Activated CD8-positive, alpha-beta T cell treated with anti-CD3 and anti-CD28 coated beads, Interleukin-2, amount 10 ng/mL, durations not matched to agents 7 days and 5 days (primary cell): ENCODE measurements at places on chromosomes 12 and 14. TPM values are rescaled to one million over a fixed set of nuclear protein-coding genes. Genes with fewer than 3 reads are reported as not detected.

DNA sequence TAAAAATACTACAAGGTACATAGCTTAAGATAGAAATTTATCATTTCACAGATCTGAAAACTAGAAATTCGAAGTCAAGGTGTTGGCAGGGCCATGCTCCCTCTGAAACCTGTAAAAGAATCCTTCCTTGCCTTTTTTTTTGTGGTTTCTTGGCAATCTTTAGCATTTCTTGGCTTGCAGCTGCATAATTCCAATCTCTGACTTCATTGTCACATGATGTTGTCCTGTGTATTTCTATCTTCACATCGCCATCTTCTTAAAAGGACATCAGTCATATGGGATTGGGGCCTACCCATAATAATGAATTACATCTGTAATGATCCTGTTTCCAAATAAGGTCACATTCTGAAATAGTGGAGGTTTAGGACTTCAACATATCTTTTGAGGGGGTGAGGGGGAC is 250.4 kb downstream of the TMTC2 start:
- no peak for DNase-seq

- no peak for DNase-seq
Observed at GRCh38 chr14:86897704-86898513, 1095.1 kb downstream of the GALC start.

GRCh38 chr12:105214148-105214547 is 21.8 kb downstream of the APPL2 start:
- no peak for DNase-seq

DNA sequence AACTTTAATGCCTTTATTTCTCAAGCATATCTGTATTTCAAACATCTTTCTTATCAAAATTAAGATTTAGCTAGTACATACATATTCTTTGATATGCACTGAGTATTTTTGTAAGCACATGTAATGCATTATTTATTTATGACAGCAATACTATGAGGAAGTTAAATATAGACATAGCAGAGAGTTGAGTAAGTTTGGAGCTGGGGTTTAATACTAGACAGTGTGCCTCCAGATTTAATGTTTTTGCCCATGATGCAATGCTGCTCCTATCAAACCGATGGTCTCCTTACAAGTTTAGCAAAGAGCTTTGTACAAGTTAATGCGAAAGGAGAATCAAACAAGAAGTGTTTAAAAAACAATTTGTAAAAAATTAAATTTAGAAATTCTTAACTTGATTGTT is 826.6 kb upstream of the MGAT4C start:
- DNase-seq = no peak

- peak; percentile 46 for DNase-seq
Observed at GRCh38 chr14:106845286-106846087, 1319.1 kb downstream of the TMEM121 start.

DNA sequence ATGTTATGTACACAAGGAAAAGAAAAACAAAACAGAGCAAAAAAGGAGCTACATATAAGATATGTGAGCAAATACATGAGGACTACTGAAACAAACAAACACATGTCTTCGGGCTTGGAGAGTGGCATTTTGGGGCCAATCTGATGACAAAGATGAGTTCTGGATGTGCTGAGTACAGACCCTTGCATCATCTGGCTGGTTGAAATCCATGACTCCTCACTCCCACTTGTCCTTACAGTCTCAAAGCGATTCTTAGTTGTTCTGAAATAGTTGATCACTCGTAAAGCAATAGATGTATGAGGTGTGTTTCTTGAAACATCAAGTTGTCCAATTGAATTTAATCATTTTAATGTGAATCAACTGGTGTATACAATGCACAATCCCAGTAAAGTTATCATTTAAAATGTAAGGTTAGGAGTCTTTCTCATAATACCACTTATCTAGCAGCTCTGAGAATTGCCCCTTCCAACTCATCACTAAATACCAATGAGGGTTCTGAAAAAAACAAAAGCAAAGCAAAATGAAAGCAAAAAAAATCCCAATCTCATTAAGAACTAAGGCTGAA is 136.9 kb downstream of the ITPR2 start:
- no peak for DNase-seq

- peak; percentile 85 for DNase-seq
Observed at GRCh38 chr12:89225401-89225800, 126.9 kb downstream of the DUSP6 start.

DNA sequence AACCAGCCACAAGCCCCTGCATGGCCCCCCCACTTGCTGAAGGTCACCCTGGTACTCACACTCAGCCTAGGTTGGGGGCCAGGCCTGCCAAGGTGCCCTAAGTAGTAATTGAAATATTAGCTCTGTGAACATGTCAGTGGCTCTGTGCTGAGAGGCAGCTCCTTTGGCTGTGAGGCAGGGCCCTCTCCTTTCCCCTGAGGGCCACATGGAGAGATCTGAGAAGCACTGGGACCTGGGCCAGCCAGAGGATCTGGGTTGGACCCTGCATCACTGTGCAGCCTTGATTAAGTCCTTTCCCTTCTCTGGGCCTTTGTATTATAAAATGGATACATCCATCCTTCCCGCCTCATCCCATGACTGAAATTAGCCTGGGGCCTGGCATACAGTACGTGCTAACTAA is 58.0 kb upstream of the FAM222A start:
- no peak for DNase-seq

DNA sequence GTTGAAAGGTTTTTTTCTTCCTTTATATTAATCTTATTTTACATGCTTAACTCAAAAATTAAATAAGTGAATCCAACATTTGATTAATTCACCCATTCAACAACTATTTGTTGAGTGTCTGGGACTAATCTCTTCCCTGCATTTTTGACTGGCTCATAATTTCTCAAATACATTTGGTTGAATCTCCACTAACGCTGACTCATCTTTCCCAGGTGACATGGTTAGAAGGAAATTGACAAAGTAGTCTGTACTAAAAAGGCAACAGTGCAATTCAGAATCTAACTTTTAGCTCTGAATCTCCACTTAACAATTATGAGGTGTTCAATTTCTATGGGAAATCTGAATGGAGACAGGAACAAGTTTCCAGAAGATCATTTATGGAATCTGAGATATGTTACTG is 88.9 kb downstream of the LIN7A start:
- no peak for DNase-seq

GRCh38 chr12:86249851-86250250 is 6.3 kb downstream of the MGAT4C start:
- no peak for DNase-seq

DNA sequence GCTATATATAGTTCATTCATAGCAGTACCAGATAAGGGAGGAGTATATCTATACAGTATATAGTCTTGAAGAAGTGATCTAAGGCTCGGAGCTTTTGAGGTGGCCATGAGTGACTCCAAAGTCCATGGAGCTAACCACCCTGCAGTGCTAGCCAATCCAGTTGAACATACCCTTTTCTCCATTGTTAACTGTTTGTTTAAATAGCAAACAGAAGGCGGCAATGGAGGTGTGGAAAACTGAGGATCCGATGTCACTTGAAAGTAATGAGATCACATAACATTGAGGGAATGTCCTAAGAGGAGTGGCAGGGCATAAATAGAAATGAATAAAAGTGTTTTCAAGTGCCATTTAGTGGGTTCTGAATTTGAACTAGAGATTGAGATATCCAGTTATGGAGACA is 12.4 kb upstream of the SNAPC1 start:
- no peak for DNase-seq

DNA sequence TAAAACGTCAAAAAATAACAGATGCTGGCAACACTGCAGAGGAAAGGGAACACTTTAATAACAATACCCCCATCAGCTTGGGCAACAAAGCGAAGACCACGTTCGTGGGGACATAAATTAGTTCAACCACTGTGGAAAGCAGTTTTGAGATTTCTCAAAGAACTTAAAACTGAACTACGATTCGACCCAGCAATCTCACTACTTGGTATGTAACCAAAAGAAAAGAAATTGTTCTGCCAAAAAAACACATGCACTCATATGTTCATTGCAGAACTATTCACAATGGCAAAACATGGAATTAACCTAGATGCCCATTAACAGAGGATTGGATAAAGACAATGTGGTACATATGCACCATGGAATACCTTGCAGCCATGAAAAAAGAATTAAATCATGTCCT is 81.2 kb upstream of the RAP1B start:
- no peak for DNase-seq

- no peak for DNase-seq
Observed at GRCh38 chr14:95725685-95726336, 11.9 kb upstream of the TCL1A start.

DNA sequence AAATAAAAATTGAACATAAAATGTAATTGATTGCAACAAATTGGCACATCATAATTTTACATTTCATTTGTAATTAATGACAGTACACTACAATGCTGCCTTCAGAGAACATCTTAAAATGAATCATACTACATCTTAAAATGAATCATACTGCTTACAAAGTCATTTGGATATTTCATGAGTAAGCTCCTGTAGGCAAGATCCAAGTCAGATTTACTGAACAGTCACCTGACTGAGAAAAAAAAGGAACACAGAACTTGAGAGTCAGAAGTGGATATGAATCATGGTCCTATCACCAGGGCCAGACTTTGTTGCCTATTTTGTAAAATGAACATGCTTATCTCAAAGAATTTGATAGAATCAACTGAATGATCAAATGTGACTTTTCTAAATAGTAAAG is 32.7 kb upstream of the FBLN5 start:
- no peak for DNase-seq

DNA sequence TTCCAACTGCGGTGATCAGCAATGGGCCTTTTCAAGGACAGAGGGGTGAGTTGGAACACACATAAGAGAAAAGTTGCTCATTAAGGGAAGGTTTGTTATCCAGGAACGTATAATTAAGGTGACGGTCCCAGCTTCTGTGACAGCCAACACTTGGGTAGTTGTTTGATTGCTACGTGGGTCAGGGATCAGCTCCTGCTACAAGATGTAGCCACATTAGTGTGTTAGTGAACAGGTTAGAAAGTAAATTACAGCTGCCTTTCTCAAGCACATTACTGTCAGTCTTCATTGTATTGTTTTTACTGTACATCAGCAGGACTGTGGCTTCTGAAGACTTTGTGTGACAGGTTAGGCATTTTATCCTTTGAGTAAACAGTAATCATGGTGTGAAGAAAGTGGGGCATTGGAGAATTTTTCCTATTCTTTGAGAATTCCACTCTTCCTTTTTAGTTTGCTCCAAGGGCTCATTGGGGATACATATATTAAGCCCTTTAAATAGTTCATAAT is 230.5 kb downstream of the EGLN3 start:
- no peak for DNase-seq

GRCh38 chr12:124543590-124544310 is 23.7 kb downstream of the NCOR2 start:
- DNase-seq = no peak

- peak; percentile 25 for DNase-seq
Observed at GRCh38 chr12:71439613-71440344, at the start of gene LGR5. Gene LGR5, plus strand, starts transcription at chr12:71439798. Its CDS starts 283 bp downstream, at chr12:71440081.

GRCh38 chr14:31360919-31361662 is 59.3 kb downstream of the HEATR5A start:
- no peak for DNase-seq

- no peak for DNase-seq
Observed at GRCh38 chr14:29227631-29228030, 461.0 kb downstream of the FOXG1 start.

DNA sequence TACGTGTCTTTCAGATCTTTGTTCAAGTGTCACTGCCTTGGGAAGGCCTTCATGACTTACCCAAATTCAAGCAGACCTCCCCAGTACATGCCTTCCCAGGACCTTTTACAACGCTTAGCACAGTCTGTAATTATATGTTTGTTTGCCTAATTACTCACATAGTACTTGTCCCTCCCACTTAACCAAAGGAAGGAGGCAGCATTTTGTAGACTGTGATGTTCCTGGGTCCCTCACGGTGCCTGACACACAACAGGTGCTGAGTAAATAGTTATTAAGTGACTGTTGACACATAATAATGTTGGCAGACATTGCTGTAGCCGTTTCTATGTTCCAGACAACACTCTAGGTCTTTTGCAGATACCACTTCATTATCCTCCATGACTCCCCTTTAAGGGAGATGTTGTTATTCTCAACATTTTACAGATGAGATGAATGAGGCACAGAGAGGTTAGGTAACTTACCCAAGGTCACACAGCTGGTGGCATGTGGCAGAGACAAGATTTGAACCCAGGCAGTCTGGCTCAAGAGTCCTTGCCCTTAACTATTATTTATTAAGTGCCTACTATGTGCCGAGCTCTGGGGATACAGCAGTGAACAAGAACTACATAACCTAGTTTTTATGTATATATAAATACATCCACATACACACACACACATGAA is 130.7 kb downstream of the PHETA1 start:
- DNase-seq = no peak

GRCh38 chr14:32728976-32729375 is 209.7 kb upstream of the NPAS3 start:
- no peak for DNase-seq

- DNase-seq = no peak
Observed at GRCh38 chr14:68589447-68590200, 203.2 kb downstream of the ZFP36L1 start.

DNA sequence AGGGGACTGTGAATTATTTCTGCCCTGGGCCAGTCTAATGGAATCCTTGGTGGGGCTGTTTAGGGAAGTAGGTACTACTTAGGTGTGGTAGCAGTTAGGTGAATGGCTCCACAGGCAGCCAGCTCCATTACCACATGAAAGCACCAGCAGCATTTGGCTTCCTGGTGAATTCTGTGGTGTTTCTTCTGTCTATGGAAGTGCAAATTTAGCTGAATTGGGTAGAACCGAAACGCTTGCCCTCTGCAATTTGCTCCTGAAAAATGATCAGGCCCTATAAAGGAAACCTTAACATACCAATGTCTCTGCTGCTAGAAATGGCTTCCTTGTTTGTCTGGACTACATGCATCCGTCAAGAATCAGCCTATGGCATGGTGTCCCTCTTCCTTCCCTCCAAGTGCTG is 16.4 kb downstream of the FLRT2 start:
- DNase-seq = no peak

DNA sequence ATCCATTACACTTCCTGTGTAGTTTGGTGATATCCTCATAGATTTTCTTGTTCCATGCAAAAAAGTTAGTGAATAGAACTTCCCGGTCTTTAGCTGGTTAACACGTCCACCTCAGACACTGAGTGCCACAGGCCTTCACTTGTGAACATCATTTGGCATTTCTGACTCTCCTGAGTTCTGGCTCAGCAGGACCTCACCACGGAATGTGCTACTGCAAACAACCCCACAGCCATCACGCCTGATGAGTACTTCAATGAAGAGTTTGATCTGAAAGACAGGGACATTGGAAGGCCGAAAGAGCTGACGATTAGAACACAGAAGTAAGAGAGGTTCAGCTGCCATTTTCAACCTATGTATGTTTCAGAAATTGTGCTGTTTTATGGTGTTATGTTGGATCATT is 20.0 kb downstream of the C12orf76 start:
- no peak for DNase-seq

Gene VRTN
- total RNA-seq = not detected

Gene SOAT2
- total RNA-seq = 10.8 TPM

Gene GPD1
- 0.82 TPM for total RNA-seq

Gene GYS2
- not detected for total RNA-seq

Gene ABCD2
- 22.5 TPM for total RNA-seq

Gene APOLD1
- 11.0 TPM for total RNA-seq

Gene MYH6
- not detected for total RNA-seq

Gene GNB3
- not detected for total RNA-seq

Gene FERMT2
- not detected for total RNA-seq

Gene MGAT2
- 55.1 TPM for total RNA-seq

Gene SLC39A2
- not detected for total RNA-seq
